CD4-positive, alpha-beta memory T cell (primary cell): ENCODE measurements at places on chromosomes 1 and 21.

DNA sequence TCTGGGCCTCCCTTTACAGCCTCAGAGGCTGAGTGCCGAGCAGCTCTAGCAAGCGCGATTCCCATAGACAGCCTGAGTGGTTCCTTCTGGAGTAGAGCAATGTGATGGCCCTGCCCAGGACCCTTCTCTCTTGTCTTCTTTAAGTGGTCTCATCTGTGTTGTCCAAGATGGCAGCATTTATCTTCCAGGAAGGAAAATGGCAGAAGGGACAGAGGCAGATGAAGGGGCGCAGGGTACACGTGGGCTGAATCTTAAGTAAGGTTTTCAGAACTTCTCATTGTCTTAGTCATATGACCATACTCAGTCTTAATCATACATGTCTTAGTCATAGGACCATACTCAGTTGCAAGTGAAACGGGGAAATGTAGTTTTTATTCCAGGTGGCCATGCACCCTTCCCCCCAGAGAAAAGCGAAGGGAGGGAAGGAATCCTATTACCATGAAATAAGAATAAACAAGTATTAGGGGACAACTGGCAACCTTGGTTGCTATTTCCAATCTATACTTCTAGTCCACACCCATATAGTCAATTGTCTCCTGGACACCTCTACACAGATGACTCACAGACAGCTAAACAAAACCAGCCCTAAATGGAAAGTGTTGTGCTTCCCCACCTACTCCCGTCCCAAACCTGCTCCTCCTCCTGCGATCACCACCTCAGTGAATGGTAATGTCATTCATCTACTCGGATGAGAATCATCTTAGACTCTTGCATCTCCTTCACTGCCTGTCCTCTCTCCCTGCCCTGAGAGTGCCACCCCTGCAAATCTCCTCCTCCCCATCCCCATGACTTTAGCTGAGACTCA is 13.3 kb downstream of the OVAAL start:
- H3K27me3 ChIP-seq = no peaks in the 10 kb centered on the region
- no peak for DNase-seq
- no peaks in the 10 kb centered on the region for H3K4me1 ChIP-seq
- no peak overlapping the region for H3K4me3 ChIP-seq
- no peaks in the 10 kb centered on the region for H3K36me3 ChIP-seq
- H3K27ac ChIP-seq = no peak overlapping the region

DNA sequence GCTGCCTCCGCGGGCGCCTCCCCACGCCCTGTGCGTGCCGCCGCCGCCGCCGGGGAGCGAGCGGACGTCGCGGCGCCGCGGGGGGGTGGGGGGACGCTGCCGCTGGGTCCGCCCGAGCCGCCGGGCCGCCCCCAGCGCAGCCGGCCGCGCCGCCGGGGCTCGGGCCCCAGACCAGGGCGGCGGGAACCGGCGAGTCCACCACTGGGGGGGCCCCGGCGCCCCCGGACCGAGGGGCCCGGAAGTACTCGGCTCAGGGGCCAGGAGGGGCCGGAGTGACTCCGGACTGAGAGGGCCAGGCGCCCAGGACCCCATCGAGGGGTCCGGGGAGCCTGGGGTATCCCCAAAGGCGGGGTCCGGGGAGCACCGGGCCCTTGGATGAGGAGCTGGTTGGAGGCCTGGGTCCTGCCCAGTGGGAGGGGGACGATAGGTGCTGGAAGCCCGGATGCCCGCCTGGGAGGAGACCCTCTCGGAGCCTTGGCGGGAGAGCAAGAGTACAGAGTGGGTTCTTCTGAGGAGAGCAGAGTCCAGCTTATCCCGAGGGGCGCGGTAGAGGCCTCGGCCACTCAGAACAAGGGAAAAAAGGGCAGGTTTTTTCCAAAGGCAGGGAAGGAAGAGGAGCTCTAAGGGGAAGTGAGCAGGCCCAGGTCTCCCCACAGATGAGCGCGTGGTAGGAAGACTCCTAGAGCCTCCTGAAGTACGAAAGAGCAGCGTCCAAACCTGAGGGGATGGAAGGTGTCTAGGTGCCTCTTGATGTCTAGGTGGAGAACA is 556 bp downstream of the GMEB1 start:
- H3K27me3 ChIP-seq = no peaks in the 10 kb centered on the region
- H3K36me3 ChIP-seq = no peaks in the 10 kb centered on the region

- no peak overlapping the region for H3K4me3 ChIP-seq
- no peak overlapping the region for H3K27ac ChIP-seq
- no peaks in the 10 kb centered on the region for H3K27me3 ChIP-seq
- peaks cover 7% of the 10 kb centered on the region for H3K4me1 ChIP-seq
- H3K36me3 ChIP-seq = peaks cover 16% of the 10 kb centered on the region
These were observed 11.7 kb upstream of the BNIPL start for GRCh38 chr1:151024540-151025146.

DNA sequence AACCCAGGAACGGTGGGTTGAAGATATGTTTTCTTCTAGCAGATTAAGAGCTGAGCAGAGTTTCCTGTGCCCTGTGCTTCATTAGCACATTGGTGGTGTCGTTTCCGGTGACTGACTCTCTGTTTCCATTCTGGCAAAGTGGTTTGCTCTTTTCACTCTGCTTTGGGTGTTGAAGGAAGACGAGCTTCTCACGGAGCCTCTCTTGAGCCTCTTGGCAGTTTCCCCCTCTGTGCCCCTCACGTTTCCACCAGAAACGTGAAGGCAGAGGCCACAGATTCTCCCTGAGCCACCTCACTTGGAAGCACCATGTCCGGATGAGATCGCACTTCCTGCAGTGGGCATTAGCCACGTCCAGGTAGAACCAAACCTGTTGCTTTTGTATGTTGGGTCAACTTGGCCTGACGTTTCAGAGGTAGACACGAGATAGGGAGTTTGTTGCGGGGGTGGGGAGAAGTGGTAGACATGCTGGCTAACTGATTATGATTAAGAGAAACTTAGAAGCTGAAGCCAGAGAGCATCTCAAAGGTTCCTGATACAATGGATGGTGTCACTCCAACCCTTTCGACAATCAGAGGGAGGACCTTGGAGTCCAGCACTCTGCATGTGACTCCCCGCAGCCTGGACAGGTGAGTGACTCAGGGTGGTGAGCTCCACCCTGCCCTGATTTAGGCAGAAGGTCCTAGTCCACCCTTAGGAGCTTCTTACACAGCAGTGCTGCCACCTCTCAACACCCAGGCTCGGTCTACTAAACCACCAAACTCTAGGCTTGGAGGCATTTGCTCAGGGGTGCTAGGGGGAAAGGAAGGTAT is at the start of gene LAX1:
Gene LAX1 (plus strand): TSS at position 155 of the 809 bp plus-strand sequence. CDS start 383 bp downstream, at position 538.
- peak; percentile 84 for DNase-seq
- H3K4me1 ChIP-seq = peaks cover 55% of the 10 kb centered on the region
- no peaks in the 10 kb centered on the region for H3K27me3 ChIP-seq
- H3K36me3 ChIP-seq = peaks cover 5% of the 10 kb centered on the region
- peak within 1 kb of the TSS; percentile 87 for H3K4me3 ChIP-seq

DNA sequence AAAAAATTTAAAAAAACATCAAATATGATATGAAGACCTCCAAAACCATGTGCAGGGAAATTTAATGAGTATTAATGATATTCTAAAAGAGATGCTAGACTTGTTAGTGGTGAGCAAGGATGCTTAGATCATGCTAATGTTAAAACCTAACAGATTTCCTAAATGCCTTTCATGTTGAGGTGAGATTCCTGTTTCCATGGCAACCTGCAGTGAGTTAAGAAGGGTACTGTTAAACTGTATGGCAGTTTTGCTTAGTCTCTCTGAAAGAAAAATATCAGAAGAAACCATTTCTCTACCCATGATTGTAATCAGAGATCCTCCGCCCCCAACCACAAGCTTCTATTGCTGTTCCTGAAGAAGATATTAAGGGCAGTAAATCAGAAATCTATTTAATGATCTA is 321.6 kb upstream of the LRRC7 start:
- H3K4me1 ChIP-seq = no peaks in the 10 kb centered on the region
- no peaks in the 10 kb centered on the region for H3K27me3 ChIP-seq

DNA sequence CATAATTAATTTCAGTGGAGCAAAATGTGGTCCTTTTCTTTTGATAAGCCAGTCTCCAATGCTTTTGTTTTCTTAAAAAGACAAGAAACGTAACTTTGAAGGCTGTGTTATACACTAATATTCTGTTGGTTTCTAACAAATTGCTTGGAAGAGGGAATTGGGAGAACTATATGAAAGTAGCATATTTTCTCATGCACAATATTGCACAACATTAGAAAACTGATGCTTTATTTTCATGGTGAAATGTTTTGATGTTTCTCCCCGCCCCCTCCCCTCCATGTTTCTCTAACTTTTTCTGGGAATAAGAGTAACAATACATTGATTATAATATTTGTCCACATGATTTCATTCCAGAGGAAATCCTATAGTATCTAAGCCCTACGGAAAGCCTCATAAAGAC is 115.4 kb downstream of the OLFML2B start:
- DNase-seq = no peak
- no peak overlapping the region for H3K4me3 ChIP-seq
- H3K27ac ChIP-seq = no peak overlapping the region
- H3K27me3 ChIP-seq = no peaks in the 10 kb centered on the region
- no peaks in the 10 kb centered on the region for H3K4me1 ChIP-seq

DNA sequence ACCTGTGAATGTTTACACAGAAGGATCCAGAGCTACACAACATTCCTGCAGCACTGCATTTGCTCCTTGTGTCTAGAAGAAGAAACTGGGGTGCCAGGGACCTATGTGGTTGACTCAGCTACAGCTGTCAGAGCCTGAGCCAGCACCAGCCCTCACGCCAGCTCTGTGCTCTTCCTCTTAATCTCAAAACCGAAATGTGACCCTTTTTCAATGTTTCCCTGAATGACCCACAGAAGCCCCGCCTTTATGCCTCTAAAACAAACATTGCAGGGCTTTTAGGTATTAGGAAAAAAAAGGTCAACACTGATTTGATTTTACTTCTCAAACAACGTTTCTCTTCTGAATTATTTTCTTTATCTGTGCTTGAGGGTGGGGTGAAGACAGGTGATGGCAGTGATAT is 260.5 kb downstream of the DYRK1A start:
- H3K27ac ChIP-seq = no peak overlapping the region
- no peaks in the 10 kb centered on the region for H3K4me1 ChIP-seq
- no peak for DNase-seq
- no peaks in the 10 kb centered on the region for H3K36me3 ChIP-seq
- no peaks in the 10 kb centered on the region for H3K27me3 ChIP-seq

- DNase-seq = no peak
- H3K4me3 ChIP-seq = no peak overlapping the region
- no peaks in the 10 kb centered on the region for H3K36me3 ChIP-seq
- H3K4me1 ChIP-seq = no peaks in the 10 kb centered on the region
These were observed 17.7 kb downstream of the KCNC4 start for GRCh38 chr1:110227774-110228173.

GRCh38 chr1:146020058-146021049 is 1.2 kb downstream of the HJV start:
- no peak for DNase-seq
- no peak overlapping the region for H3K4me3 ChIP-seq
- peaks cover 12% of the 10 kb centered on the region for H3K4me1 ChIP-seq
- no peaks in the 10 kb centered on the region for H3K36me3 ChIP-seq
- peaks cover 34% of the 10 kb centered on the region for H3K27me3 ChIP-seq
